Progenitor cell of endocrine pancreas (in vitro differentiated cells): ENCODE measurements at places on chromosomes 1 and 21. TPM values are rescaled to one million over a fixed set of nuclear protein-coding genes. Genes with fewer than 3 reads are reported as not detected.
A peak's percentile ranks its signal among the peaks of the same experiment; 100 is the strongest.

- no peak for DNase-seq
Observed at GRCh38 chr1:109531826-109532364, 7.8 kb upstream of the GPR61 start.

GRCh38 chr1:165886983-165887382 is 59.6 kb downstream of the UCK2 start:
- no peak for DNase-seq

Gene CAMK1G
- 2.4 and 2.7 TPM in 2 replicates for total RNA-seq

Gene LCE1F
- not detected in 2 replicates for total RNA-seq

- DNase-seq = no peak
Observed at GRCh38 chr1:186046437-186047211, 312.4 kb downstream of the HMCN1 start.

DNA sequence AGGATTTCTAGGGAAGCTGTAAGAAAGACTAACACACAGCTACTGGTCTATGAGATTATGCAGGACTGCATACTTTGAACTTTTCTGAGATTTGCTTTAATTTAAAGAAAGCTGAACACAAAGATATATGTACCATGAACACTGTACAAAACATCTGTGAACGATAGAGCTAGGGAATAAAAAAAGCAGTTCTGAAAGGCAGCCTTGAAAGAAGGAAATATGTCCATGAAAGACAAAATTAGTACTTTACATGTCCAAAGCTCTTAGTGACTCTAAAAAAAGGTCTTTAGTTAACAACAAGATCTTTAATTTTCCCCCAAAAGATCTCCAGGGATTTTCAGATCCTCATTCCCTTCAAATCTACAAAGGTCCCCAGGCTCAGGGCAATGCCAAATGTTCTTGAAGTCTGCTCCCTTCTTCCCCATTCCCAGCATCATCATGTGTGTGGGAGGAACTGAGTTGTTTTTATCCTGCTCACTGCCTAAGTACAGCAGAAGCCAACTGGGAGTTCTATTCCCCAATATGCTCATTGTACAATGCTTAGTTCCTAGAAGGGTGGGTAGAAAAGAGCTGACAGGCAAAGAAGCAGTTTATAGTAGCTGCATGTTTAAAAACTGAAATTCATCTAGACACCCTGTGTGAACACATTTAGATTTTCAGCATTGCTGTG is 60.1 kb upstream of the PTCH2 start:
- no peak for DNase-seq

DNA sequence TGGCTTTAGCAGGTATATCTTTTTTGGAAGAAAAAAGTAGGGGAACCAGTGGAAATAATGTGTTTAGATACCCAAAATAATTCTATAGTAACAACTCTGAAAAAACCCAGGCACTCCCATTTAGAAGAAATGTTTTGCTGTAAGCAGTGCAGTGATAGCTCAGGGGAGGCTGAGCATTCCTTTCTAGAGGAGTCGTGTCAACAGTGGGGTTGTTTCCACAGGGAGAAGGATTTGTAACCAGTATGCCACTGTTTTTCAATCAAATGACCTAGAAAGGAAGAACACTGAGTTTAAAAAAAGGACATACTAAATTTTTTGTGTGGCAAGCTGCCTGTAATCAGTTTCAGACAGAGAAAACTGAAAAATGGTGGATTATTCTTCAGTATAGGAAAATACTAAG is 2.4 kb downstream of the PGD start:
- no peak for DNase-seq

DNA sequence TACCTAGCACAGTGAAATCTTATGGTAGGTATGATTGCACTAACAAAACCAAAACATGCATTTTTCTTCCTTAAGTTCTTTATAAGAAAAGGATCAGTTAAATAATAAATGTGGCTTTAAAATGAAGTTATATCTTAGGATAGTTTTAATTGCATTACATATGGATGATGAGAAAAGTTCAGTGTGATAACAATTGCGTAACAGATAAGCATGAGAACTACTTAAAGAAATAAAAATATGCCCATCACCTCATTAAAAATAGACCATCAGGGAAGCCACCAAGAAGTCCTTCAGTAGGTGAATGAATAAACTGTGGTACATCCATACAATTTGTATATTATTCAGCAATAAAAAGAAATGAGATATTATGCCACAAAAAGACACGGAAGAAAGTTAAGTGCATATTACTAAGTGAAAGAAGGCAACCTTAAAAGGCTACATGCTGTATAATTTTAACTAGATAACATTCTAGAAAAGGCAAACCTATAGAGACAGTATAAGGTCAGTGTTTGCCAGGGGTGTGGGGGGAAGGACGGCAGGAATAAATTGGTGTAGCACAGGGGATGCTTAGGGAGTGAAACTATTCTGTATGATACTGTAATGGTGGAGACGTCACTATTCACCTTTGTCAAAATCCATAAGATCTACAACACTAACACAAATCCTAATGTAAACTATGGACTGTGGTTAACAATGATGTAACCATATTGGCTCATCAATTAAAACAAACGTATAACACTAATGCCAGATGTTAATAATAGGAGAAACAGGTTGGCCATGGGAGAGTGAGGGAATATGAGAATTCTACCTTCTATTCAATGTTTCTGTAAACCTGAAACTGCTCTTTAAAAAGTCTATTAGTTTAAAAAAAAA is 42.9 kb downstream of the MPZL1 start:
- DNase-seq = no peak

DNA sequence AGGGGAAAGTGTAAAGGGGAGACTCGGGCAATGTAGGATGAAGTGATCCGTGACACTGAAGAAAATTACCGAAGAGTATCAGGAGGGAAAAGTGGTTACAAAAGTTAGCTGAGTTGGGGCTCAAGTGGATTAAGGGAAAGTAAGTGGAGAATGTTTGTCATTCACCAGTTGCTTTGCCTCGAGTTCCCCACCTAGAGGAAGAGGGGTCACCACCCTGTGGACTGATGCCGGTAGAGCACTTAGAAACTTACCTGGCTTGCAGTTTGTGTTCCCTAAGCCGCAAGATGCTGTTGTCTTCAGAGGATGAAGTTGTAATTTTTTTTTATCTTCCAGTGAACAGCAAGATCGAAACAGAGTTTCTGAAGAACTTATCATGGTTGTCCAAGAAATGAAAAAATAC is 1.0 kb downstream of the PER3 start:
- no peak for DNase-seq

DNA sequence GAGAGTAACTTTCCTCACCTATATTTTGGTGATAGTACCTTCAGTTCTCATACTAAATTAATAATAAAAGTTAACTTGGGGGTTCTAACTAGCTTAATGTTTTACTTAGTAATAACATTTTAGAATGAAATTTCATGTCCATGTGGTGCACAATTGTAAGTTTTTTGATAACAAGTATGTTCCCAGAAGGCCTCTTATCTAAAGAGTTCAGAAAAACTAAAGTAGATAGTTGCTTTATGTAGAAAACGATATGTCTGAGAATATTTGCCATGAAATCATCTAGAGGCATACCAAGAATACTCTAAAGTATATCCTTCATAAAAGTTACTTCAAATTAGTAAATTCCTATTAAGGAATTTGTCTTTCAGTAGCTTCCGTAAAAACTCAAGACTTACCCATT is 10.2 kb upstream of the ADCY10 start:
- DNase-seq = no peak

- DNase-seq = no peak
Observed at GRCh38 chr1:33319186-33319948, 1.5 kb downstream of the A3GALT2 start.

- DNase-seq = no peak
Observed at GRCh38 chr1:160068225-160068624, 1.7 kb downstream of the KCNJ10 start.

Gene ATAD3C
- total RNA-seq = 1.6 and 1.9 TPM in 2 replicates

- DNase-seq = peak; percentile 65
Observed at GRCh38 chr21:42653231-42654061, at the start of gene PDE9A. PDE9A (plus strand) TSS chr21:42653621; CDS start chr21:42653815, 194 bp downstream.

- peak; percentile 79 for DNase-seq
Observed at GRCh38 chr1:109546311-109547109, 1.9 kb upstream of the GNAI3 start.

DNA sequence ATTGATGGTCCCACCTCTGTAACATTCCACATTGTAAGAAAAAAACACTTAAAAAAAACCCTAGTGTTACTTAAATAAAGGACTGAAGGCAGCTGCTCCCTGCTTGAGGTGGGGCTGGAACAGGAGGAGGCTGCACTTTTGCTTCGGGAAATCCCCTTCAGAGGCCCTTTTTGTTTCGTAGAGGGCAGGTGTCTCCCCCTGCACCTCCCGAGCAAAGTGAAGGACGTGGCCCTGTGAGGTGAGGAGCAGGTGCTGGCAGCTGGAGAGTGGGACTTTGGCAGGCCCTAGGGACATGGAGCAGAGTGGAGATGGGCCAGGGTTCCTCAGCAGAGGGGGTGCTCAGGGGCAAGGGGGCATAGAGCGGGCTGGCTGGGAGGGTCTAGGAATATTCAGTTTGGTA is 33.4 kb upstream of the WNT4 start:
- no peak for DNase-seq

- DNase-seq = no peak
Observed at GRCh38 chr1:221040691-221041285, 161.5 kb downstream of the HLX start.

Gene TLR5
- 3.2 and 3.9 TPM in 2 replicates for total RNA-seq

DNA sequence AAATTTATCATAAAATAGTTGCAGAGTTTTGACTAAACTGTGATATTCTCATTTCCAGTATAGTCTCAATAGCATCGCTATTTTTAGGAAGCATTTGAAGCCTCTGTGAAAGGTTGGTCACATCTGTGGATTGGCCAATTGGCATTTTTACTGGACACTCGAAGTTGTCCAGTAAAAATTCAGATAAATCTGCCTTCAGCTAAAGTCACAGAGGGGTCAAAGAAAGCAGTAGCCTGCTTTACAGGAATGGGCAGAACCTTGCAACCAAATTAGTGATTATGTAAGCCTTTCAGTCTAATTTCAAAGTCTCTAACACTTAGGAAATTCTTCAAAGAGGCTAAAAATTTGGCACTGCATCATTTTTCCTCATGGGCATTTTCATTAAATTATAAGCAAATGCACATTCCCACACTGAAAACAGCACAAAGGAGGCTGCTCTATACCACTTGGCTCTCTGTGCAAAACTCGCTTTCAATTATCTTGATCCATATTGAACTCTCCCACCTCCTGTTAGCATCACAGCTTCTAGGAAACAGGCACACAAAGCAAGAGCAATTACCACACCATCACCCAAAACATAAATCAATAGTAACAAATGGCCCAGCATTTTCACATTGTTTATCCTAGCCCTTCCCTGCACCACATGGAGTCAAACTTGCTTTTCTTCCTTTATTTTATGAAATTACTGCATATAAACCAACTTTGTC is 318.5 kb upstream of the DUSP10 start:
- no peak for DNase-seq

Gene NR5A2
- total RNA-seq = 23.2 and 29.1 TPM in 2 replicates

DNA sequence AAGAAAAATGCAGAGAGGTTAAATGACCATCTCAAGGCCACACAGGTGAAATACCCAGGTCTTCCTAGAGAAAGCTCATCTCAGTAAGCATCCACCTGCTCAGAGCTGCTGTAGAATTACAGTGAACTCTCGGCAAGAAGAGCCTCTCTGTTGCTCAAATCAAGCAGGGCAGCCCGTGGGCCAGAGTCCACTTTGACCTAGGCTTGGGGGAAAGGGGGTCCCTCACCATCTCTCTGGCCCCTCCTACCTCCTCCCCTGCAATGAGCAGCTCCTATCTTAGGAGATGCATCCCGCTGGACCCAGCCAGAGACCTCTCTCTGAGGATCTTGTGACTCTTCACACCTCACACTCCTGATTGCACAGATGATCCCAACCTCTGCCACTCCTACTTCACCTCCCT is 364.7 kb downstream of the PTPRU start:
- DNase-seq = no peak

DNA sequence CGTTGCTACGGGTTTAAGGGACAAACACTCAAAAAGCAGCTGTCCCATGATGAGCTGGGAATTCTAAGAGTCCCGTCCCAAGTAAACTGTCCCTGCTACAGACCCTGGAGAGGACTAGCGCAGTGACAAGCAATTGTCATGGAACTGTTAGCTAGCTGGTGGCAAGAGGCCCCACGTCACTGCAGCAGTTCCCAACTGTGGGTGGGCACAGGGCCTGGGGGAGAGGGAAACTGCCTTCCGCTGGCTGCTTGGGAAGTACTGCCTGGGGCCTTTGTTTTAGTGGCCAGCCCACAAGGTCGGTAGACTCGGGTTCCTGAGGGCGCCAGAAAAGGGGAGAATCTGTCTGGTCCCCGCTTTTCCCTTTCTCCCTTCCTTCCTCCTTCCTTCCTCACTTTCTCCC is 97.4 kb downstream of the LACTBL1 start:
- DNase-seq = no peak

- no peak for DNase-seq
Observed at GRCh38 chr1:117654493-117655219, 48.8 kb downstream of the TENT5C start.

Gene TFF2
- total RNA-seq = not detected in 2 replicates

DNA sequence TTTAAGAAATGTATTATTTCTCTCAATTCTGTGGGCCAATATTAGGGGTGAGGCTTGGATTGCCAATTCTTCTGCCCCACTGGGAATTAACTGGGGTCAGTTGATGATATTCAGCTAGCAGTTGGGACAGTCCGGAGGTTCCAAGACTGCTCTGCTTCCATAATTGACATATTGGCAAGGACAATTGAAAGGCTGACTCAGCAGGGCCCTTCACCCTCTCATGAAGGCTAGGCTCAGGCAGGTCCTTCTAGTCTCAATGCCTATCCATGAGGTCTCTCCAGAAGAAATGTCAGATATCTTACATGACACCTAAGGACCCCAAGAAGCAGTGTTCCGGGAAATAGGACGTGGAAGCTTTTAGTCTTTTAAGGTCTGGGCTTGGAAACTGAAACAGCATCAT is 13.3 kb upstream of the RNF11 start:
- no peak for DNase-seq

DNA sequence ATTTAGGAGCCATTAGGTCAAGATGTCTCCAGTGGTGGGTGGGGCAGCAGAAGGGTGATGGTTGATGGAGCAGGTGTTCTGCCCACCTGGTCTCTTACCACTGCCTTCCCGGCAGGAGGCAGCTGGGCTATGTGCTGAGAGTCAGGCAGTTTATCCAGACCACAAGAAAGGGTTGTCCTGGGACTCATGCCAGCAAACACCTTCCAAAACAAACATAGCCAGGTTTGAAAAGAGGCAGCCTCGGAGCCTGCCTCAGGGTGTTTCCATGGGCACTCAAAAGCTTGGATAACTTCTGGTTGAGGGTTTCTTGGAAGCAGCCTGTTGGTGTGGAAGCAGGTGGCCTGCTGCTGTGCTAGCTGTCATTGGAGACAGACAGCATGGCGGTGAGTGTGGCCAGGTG is 187.2 kb downstream of the PCP4 start:
- DNase-seq = no peak

DNA sequence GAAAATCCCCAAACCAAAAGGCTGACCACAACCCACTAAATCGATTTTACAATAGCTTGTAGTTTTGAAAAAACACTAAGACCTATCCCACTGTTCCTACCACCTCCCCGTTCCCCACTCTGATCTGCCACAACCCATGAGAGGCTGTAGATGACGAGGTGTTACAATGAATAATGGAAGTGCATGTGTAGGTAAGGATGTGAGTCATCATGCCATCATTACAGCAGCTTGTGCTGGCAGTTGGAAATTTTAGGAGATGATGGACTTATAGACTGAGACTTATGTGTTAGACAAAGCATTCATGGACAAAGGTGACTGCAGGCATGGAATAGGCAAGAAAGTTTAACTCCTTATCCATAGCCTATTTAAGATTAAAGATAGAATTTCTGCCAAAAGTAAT is 184.7 kb upstream of the CACYBP start:
- DNase-seq = no peak
